ENCODE measurements at places on chromosomes 11 and 22.

DNA sequence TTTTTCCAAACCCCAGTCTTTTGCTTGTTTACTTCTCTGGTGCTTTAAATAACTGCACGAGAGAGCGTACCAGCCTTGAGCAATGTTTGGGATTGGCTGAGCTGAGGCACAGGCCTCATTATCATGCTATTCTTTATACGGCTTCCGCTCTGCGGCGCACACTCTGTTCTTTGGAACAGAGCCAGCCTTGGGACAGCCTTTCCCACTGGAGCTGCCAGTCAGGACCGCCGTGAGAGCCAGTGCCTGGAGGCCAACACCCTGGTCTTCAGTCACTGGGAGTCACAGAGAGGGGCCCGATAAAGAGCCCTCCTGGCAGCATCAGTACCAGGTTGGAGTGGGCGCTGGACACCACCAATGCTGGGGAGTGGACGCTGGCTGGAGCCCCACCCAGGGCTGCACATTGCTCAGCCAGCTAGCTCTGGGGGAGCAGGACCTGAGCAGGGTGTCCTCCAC lies 125.6 kb downstream of the BCR start:
- no peak for DNase-seq

- no peak for DNase-seq
These were observed 116.4 kb downstream of the TRIM29 start for GRCh38 chr11:120021391-120021953.

- no peak for DNase-seq
These were observed 54.4 kb upstream of the SYN3 start for GRCh38 chr22:33112580-33112979.

- no peak for DNase-seq
These were observed 790.2 kb downstream of the TBC1D22A start for GRCh38 chr22:47552541-47553205.

Data from NCI-H2081 treated with DMSO at 0.1 percent for 48 hours (cell line).